Neuronal stem cell (in vitro differentiated cells): ENCODE measurements at places on chromosomes 5 and 9.
A peak's percentile ranks its signal among the peaks of the same experiment; 100 is the strongest.

DNA sequence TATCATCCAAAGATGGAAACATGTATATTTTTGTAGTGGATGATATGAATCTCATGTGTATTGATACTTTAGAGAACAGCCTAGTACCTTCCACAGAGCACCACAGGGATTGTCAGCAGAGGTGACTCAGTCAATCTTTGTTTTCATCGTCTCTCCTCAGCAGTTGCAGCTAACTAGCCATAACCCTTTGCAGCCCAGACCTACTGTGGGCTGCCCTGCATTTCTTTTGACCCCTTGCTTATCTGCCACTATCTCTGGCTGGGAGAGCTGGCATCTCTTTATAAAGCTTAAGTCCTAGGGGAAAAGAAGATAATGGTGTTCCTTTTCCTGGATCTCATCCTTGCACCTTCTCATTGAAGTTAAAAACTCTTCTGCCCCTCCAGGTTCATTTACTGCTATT, 28.7 kb downstream of the HMGCR start:
- DNase-seq: no peak

- no peak for DNase-seq
Observed at GRCh38 chr9:14343261-14344031, 29.5 kb upstream of the NFIB start.

DNA sequence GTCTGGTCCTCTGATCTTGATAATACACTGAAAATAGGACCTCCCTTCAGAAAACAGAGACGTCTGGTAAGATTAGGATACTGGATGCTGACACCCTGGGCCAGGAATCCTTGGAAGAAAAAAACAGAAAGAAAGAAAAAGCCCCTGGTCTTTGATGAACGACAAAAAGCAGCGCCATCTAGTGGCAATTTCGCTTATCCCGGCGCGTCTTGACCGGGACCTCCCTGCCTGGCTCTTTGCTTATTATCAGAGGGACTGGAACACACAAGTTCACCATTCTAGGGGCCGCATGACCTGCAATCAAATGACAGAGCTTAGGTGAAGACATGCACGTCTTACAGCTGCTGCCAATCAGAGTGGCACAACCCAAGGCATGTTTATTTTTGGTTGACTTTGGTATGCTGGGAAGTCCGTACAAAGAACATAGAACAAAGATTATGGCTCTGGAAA, 114.9 kb upstream of the NFIB start:
- DNase-seq: peak; percentile 79

- DNase-seq: peak; percentile 72
Observed at GRCh38 chr5:103918668-103919367, 356.2 kb upstream of the NUDT12 start.

- DNase-seq: no peak
Observed at GRCh38 chr9:31848505-31849285, 535.7 kb upstream of the ACO1 start.

- no peak for DNase-seq
Observed at GRCh38 chr5:30436691-30437090, 756.8 kb upstream of the CDH6 start.

DNA sequence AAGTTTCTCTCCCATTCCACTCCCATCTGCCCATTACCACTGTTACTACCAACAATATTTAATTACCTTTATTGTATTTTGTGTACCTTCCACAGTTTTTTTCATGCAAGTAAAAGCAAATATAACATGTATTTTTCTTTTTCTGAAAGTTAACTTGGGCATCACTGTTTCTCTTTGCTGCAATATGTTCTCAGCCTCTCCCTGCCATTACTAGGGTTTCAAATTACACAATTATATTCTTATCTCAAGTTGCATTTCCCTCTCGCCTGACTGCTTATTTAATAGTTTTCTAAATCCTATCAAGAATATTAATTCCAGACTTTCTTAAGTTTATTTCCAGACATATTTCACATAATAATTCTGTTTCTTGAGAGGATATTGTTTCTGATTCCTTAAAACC, 46.9 kb upstream of the GAS1 start:
- DNase-seq: no peak

DNA sequence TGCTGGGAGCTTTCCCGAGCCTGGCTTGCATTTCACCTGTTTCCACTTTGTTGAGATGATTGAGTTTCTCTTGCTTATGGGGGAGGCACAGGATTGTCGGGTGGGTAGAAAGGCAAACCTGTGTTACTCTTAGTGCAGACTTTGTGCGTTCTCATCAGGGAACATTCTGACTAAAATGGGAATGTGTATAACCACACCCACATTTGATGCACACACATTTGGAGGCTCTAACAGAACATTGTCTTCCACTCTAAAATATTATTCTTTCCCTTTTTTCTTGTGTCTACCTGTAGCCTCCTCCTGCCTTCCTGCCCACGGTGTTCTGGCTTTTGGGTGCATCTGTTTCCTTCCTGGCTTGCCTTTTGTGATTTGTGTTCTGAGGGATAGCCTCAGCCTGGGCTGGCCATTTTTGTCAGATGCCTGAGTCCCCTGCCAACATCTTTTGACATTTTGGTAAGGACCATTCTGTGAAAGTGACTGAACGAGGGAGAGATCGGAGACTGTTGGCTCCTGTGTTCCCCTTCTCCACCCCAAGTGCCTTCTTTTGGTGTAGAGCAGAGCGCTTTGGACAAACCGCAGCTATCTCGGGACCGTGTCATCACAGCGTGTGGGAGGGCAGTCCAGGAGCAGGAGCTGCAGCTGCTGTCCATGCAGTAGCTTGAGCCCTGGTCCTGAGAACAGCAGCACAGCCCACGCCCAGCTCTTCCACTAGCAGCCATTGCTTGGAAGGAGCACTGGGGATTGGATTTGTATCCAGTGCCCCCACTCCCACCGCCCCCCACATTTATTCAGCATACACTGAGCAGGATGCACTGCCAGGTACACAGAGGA, 101.4 kb downstream of the ARHGAP26 start:
- no peak for DNase-seq

DNA sequence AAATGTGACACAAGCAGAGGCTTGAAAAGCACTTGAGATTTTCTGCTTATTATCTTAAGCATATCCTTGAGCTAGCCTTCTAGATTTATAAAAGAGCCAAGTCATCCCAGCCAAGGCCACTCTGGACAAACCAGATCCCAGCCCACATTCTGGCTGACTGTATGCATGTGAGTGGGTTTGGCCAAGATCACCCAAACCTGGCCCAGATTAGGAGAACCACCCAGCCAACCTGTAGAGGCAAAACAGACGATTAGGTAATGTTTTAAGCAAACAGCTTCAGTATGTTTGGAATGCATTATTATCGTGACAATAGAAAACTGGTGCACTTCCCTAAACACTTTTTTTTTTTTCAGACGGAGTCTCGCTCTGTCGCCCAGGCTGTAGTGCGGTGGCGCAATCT, 151.9 kb downstream of the SPATA31D1 start:
- DNase-seq: no peak

DNA sequence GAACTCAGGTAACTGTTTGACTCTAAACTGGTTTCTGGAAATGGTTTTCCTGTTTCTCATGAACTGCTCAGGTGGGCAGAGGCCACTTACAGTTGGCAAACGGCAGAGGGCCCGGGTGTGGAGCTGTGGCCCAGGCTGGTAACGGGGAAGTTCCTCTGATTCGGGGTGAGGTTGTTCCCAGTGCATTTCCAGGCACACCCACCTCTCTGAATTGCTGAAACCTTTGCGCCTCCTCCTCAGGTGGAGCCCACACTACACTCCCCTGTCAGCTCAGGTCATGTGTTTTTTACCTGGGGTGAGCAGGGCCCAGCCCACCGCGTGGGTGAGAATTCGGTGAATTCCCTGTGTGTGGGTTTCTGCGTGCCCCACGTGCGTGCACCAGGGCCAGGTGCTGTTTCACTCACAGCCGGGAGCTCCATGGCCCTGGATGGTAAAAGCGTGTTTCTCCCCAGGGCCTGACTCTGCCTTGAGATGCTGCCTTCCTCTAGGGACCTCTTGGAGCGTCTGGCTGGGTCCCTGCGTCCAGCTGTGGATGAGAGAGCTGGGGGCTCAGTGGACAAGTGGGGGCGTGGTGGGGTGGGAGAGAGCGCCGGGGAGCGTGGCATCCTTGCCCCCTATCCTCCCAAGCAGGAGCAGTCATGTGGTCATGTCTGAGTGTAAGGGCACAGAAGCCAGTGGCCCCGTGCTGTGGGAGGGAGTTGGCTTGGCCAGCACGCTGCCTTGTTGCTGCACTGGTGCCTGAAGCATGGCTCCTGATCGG, 33.5 kb upstream of the LPCAT1 start:
- DNase-seq: no peak

GRCh38 chr5:178486239-178486641, 104.0 kb downstream of the COL23A1 start:
- DNase-seq: no peak

DNA sequence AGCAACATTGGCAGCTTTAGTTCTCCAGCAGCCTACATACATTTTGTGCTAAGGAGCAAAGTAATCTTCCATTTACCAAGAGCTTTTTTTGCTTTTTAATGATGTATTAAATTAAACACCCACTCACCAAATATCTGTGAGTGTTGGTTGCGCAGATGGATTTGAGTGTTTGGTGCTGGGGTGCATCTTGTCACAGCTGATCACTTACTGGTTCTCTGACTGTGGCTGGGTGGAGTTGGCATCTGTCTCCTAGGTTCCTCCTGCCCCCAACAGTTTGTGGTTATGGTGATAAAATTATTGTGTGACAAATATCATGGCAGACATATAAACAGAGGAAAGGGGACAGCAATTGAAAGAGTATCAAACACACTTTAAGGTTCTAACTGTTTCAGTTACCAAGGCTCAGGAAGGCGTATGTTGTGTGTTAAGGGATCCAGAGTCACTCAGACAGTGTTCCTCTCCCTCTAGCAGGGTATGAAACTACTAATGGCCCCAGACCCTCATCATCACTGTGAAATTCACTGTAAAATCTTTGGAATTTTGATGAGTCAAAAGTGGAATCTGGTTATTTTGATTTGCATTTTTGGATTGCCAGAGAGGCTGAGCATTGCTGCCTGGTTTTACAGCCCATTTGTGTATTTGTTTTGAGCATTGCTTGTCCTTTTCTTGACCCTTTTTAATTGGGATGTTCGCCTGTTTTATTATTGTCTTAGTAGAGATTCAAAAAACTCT, 81.7 kb downstream of the PDE8B start:
- no peak for DNase-seq

DNA sequence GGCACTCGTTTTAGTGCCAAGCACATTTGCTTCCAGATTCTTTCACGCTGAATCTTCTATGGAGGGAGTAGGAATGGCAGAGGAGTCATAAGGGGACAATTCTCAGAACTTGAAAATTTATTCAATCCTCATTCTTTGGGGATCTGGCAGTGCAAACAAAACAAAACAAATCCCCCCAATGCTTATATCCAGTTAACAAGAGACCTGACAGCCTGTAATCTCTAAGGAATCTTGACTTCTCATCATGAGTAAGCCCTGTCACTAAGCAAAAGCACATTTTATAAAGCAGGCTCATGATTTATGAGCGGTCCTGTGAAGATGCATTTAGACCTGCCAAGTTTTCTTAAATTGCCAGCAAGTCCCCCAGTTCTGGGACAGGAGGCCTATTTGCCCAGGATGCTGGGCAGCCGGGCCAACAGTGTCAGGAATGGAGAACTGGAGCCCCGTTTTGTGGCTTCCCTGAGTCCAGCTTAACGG, 513.9 kb downstream of the CTNND2 start:
- no peak for DNase-seq

- no peak for DNase-seq
Observed at GRCh38 chr9:88954066-88954465, 37.2 kb upstream of the S1PR3 start.

DNA sequence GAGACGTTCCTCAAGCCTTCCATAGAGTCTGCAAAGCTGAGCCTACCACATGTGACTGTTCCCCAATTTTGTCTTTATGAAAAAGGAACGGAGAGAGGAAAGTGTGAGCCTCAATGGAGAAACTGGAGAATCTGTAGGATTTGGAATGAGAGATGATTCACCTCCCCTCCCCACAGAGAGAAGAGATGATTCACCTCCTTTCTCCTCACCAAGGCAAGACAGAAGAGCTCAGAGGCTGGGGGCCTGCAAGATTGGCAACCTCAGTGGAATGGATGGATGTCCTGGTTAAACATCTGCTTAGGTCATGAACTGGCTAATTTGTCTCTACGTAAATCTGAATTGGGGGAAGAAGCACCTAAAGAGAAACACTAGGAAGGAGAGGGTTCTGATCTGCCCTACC, 17.0 kb upstream of the MOCS2 start:
- no peak for DNase-seq

GRCh38 chr5:174542471-174542870, 181.9 kb upstream of the MSX2 start:
- DNase-seq: no peak

DNA sequence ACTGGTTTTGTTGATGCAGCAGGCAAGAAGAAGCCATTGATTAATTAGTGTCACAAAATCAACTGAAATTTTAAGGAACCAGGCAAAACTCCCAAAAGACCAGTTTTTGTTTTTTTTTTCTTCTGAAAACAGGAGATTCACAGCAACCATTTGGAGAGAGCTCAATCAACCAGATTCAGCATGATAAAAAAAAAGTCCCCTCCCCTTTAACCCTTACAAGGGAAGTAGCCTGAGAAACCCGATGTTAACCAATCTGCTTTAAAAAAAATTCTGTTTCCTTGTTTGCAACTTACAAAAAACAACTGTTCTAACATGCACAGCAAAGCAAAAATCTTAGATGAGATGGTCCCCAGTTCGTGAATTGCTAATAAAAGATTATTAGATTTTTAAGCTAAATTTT, 59.7 kb downstream of the HMHB1 start:
- DNase-seq: no peak

- DNase-seq: no peak
Observed at GRCh38 chr5:93915142-93915553, 173.7 kb upstream of the POU5F2 start.

DNA sequence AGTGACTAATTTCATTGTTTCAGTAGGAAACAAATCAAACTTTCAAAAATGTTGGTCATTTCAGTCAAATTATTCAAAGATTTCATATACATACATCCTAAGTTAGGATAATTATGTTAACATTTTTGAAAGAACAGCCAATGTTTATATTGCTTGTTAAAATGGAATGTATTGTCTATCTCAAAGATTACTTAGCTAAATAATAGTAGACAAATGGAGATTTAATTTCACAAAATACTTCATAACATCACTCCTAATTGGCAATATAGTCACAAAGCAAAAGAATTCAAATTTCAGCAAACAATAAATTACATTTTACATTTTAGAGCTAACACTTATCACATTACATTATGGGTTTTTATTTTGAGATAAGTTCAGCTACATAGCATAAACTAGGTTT, 25.4 kb downstream of the STARD4 start:
- DNase-seq: no peak

DNA sequence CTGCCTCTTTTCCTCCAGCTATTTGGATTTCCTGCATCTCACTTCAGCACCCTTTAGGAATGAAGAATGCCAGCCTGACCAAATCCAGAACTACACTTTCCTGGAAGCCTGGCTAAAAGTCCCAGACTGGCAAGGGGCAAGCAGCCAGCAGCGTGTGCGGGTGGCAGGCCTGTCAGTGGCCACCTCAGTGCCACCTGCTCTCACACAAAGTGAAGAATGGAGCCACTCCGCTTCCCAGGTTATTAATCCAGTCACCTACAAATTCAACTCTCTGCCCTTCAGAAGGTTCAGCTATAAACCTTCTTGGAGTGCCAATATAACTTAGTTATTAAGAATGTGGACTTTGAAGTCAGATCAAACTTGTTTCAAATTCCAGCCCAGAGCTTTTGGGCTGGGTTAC, 6.7 kb upstream of the ALDOB start:
- no peak for DNase-seq
